ENCODE measurements at places on chromosomes 5 and 9. TPM values are rescaled to one million over a fixed set of nuclear protein-coding genes. Genes with fewer than 3 reads are reported as not detected.

SMU1 gene
- total RNA-seq = 24.5 TPM

PTCD2 gene
- 13.6 TPM for total RNA-seq

BHMT2 gene
- total RNA-seq = not detected

DNA sequence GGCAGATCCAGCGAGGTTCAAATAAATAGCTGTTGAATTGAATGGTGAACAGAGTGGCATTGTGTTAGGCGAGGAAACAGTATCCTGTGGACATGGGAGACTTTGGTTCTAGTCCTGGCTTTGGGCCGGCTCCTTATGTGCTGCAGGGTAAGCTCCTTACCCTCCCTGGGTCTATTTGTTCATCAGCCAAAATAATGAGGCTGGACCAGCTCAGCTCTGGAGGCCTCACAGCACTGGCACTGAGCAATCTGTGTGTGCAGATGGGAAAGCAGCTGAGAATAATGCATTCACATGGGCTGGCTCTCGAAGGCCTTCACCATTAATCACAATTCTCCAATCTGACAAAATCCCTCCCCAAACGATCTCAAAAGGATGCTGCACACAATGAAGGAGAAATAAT is 81.9 kb downstream of the APBA1 start:
- no peak for DNase-seq

DNA sequence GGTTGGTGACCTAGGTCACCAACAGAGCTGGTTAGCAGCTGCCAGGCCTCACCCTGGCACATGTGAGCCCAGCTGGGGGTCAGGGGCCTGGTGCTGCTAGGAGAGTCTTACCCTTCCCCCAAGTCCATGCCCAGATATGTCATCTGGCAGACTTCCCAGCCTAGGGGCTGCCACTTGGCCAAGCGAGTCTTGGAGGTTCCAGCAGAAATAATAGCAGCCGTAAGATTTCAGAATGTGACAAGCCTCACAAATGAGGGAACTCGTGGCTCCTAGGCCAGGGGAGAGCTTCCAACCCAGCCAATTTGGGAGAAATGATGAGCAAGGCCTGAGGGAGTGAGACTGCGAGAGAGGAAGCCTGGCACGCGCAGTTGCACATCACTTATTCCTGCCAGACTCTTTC is 11.1 kb downstream of the URM1 start:
- no peak for DNase-seq
